ENCODE measurements at places on chromosomes 1 and 21.
A peak's percentile ranks its signal among the peaks of the same experiment; 100 is the strongest.

DNA sequence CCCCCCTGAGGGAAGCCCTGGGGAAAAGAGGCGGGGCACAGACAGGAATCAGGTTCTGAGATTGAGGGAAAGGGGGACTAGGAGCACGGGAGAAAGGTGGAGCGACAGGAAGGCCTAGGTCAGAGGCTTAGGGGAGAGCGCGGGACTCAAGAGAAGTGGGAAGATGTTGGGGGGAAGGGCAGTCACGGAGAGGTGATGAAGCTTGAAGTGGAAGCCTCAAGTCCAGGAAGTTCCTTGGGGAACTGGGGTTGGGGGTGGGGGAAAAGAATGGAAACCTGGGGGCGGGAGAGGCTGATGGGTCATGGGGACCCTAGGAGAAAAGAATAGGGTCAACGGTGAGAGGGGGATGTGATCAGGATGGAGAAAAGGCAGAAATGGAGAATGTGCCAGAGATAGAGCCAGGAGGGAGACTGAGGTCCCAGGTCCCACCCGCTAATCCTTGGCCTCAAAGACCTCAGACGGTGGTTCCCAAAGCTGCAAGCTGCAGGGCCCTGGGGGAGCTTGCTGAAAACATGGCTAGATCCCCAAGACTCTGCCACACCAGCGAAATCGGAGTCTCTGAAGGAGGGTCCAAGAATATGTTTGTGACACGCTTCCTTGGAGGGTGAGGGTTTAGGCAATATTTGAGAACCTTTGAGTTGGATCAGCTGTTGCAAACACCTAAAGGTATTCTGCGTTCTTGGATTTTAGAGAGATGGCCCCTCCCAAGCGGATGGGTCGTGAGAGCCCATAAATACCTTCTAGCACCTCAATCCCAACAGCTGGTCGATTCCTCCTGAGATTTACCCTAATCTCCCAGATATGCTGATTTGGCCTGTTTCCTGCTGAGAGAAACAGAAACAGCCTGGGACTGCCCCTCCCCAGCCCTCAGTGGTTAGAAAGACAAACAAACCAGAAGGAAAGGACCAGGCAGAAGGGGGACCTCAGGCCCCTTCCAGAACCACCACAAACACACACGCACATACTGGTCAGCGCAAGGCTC, 3.6 kb downstream of the C1orf232 start:
- DNase-seq, result no peak

GRCh38 chr1:184945678-184946412, 28.5 kb downstream of the NIBAN1 start:
- DNase-seq, result no peak

DNA sequence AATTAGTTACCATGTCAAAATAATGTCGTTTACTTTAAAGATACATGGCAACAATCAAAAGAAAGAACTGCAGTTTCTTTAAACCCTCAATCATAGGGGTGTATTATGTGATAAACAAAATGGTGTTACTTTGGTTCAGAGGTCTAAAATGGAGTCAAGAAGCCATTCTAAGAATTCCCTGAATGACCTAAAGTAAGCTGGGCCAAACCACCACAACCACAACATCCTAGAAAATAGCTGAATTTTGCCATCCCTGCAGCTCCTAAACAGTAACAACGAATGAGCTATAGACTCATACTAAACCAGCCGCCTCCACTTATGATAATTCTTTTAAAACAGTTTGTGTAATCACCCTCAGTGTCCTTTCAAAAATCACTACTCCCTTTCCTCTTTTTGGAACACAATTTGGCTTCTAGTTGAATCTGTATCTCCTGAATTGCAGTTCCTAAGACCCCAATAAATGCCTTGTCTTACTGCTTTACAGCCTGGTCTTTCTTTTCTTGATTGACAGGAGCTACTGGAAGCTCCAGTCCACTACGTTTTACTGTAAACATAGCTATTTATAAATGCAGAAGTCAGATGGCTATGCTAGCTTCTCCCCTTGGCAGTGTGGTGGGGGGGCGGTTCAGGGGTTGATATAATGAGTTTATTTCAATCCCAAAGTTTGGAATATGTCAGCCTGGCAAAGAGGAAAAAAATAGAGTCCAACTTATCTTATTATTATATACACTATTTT, 84.3 kb downstream of the PLPPR4 start:
- DNase-seq, result no peak

GRCh38 chr1:151534662-151535278, 5.3 kb upstream of the TUFT1 start:
- peak; percentile 75 for DNase-seq

DNA sequence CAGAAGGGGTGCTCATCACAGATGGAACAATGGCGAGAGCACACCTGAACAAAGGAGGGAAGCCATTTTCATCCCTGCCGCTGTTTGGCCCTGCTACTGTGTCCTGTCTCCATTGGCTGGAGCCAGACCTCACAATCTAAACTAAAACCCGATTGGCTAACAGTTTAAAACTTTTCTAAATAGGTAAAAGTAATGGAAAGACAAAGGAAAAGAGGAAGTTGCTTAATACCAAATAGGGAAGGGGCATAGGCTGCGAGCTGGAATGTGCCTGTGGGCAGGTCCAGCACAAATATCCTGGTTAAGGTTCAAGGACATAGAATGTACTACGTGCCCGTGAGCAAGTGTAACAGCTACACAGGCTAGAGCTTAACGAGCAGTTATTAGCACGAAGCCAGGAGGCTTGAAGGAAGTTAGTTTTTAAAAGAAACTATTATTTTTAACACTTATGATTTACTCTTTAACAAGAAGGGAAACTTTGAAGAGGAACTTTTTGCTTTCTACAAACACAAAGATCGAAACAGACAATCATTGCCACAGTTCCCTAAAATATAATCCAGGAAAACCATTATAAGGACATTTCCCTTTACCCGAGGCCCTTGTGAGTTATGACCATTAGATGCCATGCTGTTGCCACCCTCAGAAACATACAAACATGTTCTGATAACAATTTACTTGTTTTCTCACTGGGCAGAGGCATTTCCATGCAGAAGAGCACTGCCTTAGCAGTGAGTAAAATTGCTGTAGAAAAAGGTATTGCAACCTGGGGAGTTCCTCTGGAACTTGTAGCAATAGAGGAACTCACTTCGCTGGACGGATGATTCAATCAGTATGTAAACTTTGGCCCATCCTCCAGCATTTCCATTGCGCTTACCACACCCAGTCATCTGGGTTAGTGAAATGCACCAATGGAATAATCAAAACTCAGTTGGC, 4.8 kb upstream of the PTTG1IP start:
- no peak for DNase-seq

- no peak for DNase-seq
Measured at GRCh38 chr1:181079382-181079781, 9.1 kb upstream of the IER5 start.

DNA sequence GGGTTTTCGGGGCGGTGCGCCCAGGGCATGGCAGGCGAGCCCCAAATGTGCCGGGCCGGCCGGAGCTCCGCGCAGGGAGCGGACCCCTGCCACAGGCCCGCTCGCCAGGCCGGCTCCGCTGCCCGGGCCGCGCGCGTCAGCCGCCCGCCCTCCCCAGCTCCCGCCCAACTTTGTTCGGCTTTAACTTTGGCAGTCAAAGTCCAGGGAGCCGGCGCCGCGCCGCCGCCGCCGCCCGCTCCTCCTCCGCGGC, 488 bp downstream of the SLC35D1 start:
- no peak for DNase-seq

DNA sequence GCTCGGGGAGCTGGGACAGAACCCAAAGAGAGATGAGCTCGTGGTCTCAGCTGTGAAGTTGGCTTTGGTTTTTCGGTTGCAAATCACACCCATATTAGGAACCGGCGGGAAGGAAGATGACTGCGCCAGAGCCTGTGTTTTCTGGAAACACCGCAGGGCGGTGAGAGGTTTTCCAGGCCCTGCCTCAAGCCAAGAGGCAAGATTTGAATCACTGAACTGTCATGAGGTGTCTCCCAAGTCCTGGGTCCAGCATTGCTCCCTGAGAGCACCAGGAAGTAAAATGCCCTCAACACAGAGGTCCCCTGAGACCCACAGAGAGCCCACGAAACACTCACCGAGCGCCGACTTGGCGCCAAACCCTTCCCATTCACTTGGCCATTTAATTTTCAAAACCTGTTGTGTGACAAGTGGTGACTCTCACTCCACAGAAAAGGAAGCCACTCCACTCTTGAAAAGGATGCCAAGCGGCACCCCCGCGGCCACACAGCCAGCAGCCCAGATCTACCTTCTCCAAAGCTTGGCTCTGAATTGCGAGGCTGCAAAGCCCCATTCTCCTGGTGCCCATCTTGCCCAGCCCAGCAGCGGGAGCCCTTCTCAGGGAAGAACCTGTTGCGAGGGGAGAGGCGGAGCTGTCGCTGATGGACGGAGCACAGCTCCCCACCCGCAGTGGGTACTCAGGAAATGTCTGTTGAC, 99.0 kb upstream of the RUNX3 start:
- DNase-seq, result no peak

GRCh38 chr1:175887981-175888428, 144.6 kb upstream of the TNR start:
- DNase-seq, result peak; percentile 2

- no peak for DNase-seq
Measured at GRCh38 chr21:42357307-42357706, 6.5 kb upstream of the TFF2 start.

- DNase-seq, result no peak
Measured at GRCh38 chr1:183552441-183552840, 37.8 kb downstream of the NCF2 start.

GRCh38 chr1:54331843-54332463, 74.2 kb downstream of the SSBP3 start:
- DNase-seq, result no peak

GRCh38 chr1:205849619-205850355, at the start of gene PM20D1:
Gene PM20D1, minus strand, starts transcription at chr1:205850132. Its CDS starts 60 bp downstream, at chr1:205850072.
- peak; percentile 58 for DNase-seq

DNA sequence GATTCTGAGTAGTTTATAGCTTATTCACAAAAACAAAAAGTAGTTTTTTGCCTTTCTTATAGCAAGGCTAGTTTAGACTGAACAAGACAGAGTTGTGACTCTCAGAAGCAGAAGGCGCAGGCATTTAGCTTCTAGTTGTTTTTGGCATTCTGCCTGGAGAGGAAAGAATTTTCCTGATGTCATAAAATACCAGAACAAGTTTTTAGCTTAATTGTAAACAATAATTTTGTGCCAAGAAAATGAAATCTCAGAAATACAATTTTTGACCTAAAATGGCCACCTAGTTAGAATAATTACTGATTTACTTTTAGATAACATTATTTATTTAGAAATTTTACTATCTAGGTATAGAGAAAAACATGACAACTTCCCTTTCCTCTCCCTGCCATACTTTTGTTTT, 1.0 kb downstream of the DNAJB4 start:
- DNase-seq, result no peak

DNA sequence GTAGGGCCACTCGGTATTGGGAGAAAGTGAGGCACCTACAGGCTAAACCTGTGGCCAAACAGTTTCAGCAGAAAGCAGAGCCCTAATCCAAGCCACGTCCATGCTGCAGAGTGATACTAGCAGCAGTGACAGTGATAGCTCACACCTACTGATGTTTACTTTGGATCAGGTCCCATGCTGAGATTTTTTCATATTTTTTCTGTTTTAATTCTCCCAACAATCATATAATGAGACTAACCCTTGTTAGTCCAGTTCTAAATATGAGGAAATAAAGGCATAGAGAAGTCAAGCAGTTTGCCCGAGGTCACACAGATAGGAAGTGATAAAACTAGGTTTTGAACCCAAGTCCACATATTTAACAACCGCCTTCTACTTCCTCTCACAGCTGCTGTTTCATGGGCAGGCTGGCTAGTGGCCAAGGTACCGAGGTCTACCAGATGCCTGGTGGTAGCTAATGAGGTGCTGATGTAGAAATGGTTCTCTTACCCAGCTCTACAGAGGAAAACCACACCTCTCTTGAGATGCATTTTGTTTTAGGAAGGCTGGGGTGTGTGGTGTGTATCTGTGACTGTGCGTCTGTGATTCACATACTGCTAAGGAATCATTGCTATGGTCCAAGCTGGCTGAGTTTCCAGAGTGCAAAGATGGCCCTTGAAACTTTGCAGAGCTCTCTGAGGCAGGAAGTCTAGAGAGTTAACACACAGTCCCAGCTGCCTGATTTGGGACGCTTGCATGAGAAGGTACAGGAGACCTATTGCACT, 80.3 kb upstream of the ARTN start:
- no peak for DNase-seq

- no peak for DNase-seq
Measured at GRCh38 chr1:44596511-44596910, 77.8 kb downstream of the TMEM53 start.

- DNase-seq, result peak; percentile 71
Measured at GRCh38 chr1:232805269-232806185, at the start of gene MAP10. Gene MAP10, plus strand, starts transcription at chr1:232805416. Its CDS starts 34 bp downstream, at chr1:232805450.

GRCh38 chr1:225509770-225510169, 81.9 kb upstream of the LBR start:
- DNase-seq, result no peak

DNA sequence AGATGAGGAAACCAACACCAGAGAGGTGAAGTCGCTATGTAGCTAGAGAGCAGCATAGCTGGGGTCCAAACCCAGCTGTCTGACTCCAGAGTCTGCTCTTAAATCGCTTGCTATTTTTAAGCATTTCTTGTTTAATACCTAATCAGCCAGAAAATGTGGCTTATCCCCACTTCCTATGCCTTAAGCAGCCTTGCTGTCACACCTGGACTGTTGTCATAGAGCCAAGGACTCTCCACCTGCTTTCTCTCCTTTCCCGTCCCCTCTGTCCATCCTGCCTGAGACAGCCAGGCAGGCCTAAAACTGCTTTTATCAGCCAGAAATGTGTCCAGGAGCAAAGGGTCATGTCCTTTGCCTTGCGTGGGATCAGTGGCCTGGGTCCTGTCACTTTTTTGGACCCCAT, 28.3 kb upstream of the EPHA8 start:
- no peak for DNase-seq

DNA sequence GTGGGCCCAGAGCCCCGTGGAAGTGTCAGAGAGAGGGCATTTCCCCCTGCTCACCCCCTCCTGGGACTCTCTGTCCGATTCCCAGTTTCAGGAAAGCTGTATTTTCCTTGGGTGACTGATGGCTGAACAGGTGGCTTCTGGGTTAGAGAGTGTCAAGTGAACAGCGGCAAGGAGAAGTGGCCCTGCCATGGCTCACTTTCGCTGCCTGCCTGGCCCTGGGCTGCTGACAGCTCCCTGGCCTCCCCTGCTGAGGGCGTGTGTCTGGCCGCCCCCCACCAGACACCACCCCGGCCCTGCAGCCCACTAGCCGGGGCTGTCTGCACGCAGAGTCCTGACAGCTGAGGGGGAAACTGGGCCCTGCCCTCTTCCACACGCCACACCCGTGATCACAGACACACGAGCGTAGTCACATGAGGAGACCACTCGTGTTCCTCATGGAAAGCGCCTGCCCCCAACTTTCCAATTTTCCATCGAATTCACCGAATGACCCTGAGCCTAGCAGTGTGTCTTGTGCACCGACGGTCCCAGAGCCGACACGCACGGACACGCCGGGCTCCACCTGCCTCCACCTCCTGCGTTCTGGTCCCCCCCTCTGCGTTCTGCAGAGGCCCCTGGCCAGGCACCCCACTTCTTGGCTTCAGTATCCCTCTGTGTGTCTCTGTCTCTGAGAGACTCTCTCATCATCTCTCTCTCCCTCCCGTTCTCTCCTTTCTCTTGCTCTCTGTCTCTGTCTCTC, 60.6 kb upstream of the CASZ1 start:
- DNase-seq, result no peak
